ENCODE measurements at places on chromosomes 11 and 22.

- DNase-seq = no peak
Measured at GRCh38 chr11:36997656-36998055, 399.6 kb upstream of the RAG2 start.

DNA sequence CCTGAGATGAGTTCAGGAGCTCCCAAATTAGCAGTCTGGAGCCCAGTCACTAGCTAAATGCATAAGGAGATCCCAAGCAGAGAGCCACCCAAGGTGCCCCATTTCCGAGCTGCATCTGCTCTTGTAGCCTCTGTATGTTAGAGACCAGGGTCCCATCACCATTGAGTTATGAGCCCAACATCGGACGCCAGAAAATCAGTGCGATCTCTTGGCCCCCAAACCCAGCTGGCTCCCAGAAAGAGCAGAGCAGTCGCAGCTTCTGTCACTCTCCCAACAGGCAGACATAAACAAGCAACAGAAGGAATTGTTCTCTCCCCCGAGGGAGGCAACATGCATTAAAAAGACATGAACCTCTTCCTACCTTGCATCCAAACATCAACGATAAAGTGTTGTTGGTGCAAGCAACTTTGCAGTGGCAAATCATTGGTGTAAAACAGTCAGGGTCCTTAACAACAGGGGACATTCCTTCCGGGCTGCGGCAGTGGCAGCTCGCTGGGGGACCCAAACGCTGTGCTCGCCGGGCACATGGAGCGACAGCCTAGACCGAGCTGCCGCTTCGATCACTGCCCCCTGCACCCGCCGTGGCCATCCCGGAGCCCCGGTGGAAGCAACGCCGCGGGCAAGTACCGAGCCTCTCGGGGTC lies 907.1 kb downstream of the DLG2 start:
- DNase-seq = no peak

- DNase-seq = no peak
Measured at GRCh38 chr11:66906061-66906733, 49.3 kb downstream of the LRFN4 start.

DNA sequence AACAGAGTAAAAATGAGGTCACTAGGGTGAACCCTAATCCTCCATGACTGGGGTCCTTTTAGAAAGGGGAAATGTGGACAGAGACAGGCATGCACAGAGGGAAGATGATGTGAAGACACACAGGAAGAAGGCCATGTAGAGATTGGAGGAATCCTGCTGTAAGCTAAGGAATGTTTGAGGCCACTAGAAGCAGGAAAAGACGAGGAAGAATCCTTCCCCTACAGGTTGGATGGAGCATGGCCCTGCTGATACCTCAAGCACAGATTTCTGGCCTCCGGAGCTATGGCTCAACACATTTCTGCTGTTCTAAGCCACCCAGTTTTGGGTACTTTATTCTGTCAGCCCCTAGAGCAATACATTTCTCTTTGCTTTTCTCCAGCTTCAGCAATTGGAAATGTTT lies 486.9 kb downstream of the MIAT start:
- DNase-seq = no peak

DNA sequence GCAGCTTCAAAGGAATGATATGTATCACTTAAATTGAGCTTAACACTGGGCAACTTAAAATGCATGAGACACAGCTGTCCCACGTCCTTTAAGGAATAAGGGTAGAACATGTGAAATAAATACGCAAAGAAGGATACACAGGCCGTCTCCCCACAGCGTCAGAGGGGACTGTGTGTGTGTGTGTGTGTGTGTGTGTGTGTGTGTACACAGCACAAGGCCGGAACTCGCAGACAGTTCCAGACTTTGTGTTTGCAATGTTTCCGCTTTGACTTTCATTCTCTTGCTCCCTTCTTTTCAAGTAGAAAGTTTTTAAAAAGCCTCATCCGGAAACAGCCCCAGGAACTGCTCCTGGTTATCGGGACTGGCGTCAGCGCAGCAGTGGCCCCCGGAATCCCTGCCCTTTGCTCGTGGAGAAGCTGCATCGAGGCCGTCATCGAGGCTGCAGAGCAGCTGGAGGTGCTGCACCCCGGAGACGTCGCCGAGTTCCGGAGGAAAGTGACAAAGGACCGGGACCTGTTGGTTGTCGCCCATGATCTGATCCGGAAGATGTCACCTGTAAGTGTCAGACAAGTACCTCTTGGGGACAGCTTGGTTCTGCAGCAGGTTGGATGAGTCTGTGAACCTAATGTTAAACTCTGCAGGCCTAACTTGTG lies 13.3 kb downstream of the FAM118A start:
- DNase-seq = no peak

GRCh38 chr22:46245511-46245910 lies 4.6 kb downstream of the CDPF1 start:
- DNase-seq = no peak

GRCh38 chr11:78189174-78189724 lies 530 bp downstream of the USP35 start:
- no peak for DNase-seq

DNA sequence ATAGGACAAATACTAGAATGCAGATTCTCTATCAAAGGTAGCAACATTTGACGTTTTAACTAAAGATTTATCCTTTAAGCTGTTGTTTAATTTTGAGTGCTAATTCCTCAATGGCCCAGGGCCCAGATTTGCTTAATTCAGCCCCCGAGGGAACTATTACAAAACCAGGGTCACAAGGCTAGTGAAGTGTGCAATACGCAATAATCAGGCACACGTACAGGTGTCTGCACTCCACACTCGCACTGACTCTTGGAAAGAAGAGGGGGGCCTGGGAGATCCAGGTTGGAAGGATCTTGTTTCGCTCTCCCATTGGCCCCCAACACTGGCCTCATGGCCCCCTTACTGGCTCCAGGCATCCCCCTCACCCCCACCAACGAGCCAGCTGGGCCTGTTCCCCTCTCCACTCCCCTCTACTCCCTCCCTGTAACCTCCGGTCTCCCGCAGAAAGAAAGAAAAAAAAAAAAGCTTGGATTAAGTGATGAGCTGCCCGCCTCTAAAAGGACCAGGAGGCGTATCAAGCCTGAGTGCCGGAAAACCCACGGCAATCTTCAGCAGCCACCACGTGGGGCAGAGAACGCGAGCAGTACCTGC lies 2.2 kb upstream of the KIRREL3 start:
- no peak for DNase-seq

DNA sequence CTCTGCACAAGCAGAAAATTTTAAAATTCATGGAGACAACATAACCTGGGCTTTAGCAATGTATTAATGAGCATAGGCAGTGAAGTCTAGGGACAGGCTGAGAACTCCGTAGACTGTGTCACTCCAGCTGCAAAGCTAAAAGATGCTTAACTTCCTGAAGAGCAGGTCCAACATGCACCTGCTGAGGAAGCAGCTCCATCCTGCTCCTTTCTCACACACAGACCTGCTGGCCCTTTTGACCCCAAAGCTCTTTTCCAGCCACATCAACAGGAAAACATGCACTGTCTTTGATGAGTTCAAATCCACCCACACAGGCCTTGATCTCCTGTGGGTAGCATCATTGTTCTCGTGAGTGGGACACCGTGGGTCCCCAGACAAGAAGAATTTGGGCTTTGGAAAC lies 36.0 kb downstream of the SYN3 start:
- no peak for DNase-seq

- no peak for DNase-seq
Measured at GRCh38 chr11:125743681-125744080, 2.4 kb upstream of the PATE1 start.

- DNase-seq = no peak
Measured at GRCh38 chr11:46330563-46331281, 16.5 kb upstream of the DGKZ start.

DNA sequence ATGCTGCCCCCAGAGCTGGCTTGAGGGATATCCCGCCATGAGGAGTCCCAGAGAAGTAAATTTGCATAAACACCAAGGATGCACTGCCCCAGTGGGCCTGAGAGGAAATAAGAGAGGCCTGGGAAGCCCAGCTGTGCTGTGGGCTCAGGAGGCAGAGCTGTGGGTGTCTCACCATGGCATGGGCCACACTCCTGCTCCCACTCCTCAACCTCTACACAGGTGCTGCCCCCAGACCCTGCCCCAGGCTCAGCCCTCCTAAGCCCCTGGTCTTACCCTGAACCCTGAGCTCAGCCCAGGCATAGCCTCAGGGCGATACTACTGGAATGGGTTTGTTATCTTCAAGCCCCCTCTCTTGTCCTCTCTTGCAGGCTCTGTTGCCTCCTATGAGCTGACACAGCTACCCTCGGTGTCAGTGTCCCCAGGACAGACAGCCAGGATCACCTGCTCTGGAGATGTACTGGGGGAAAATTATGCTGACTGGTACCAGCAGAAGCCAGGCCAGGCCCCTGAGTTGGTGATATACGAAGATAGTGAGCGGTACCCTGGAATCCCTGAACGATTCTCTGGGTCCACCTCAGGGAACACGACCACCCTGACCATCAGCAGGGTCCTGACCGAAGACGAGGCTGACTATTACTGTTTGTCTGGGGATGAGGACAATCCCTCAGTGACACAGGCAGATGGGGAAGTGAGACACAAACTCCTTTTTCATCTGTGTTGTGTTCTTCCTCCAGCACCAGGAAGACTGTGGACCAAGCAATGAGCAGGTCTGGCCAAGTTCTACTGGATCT lies 59.9 kb downstream of the GGTLC2 start:
- no peak for DNase-seq

GRCh38 chr11:18934195-18934814 lies 4.9 kb downstream of the MRGPRX1 start:
- DNase-seq = no peak

DNA sequence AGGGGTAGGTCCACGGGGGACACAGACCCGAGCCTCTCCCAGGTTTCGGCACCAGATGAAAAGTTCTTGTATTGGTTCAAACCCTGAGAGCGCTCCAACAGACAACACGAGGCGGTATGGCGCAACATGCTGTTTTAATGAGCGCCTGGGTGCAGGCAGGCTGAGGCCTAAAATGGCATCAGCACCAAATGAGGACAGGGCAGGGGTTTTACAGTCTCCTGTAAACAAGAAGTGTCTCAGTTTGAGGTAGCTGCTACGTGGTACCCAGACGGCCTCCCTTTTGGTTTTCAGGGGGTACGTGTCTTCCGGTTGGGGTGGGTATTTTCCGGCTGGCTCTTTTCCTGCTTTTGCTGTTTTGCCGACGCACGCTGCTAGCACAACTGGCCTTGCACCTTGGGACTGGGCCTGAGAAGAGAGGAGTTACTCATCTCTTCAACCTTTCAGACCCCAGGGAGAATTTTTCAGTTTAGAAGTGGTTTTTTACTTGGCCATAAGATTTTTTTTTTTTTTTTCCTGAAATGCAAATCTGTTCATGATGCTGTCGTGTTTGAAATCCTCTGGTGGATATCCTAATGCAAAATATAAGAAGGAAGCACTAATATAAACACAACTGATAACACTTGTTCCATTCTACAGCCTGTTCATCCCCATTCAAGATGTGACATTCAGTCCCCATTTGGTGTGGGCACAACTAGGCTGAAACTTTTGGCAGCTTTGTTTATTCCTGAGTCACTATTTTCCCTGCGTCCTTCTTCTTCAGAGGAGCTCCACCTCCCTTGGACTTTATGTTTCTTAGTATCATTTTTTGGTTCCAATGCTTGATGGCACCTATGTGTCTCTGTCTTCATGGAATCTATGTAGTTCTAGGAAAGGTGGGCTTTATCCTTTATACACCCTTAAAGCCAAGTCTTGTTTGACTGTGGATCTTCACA lies 6.5 kb downstream of the PPFIBP2 start:
- no peak for DNase-seq

DNA sequence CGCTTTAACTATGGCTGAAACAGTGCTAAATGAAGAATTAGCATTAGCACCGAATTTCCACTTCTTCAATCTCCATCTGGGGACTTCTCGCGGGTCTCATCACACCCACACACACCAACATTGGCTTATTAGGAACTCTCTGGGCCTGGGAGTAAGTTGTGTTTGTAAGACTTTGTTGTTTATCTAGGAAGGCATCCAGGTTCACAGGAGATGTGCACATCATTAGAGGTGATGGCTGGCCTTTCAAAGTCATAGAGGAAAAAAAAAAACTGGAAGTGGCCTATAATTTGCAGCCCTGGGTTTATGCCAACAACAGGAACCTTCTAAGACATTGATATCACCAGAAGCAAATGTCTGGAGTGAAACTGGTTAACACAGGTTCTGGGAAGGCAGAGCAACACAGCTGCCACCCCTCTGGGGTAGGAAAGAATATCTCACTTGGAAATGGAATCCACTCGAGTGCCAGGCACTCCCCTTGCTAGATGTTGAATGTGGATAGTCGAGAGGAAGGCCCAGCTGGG lies 84.5 kb downstream of the TRAF6 start:
- DNase-seq = no peak

GRCh38 chr11:84965484-84965883 lies 661.7 kb downstream of the DLG2 start:
- no peak for DNase-seq

GRCh38 chr11:110757066-110757465 lies 44.8 kb upstream of the ARHGAP20 start:
- DNase-seq = no peak

DNA sequence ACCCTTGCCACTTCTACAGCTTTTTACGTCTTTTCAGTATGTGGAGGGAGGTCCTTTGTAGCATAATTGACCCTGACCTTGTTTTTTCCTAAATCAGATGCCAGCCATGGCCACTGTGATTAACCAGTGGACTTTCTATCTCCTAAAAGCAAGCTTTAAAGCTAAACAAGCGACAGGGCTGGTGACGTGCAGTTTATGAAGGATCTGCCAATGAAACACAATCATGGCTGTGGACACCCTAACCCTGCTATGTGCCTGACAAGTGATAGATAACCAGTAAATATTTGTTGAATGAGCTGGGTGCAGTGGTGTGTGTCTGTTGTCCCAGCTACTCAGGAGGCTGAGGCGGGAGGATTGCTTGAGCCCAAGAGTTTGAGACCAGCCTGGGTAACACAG lies 64.2 kb downstream of the LIF start:
- DNase-seq = no peak

GRCh38 chr11:5596607-5597201 lies at the start of gene TRIM6:
Gene TRIM6 (plus strand): TSS chr11:5596637. CDS start chr11:5596898, 261 bp downstream.
- DNase-seq = peak; percentile 35

GRCh38 chr11:34493926-34494595 lies 19.5 kb downstream of the ELF5 start:
- no peak for DNase-seq

GRCh38 chr11:121450401-121450800 lies 1.7 kb upstream of the SORL1 start:
- peak; percentile 56 for DNase-seq

GRCh38 chr11:105241136-105241535 lies 101.6 kb upstream of the CARD18 start:
- no peak for DNase-seq

DNA sequence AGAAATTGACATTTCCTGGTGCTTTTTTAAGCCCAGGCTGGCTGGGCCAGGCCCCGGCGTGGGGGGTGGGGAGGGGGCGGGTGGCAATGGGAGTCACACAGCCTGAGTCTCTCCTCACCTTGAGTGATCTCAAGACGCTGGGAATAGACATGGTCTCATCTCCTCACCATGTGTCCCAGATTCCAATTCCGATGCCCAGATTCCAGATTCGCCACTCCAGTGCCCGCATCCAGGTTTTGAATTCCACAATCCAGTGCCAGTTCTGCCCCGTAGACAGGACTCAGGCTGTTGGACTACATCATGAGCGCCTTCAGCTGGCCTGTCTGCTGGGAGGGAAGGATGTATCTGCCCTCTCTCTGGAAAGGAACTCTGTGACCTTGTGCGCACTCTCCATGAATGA lies 19.1 kb downstream of the KCNC1 start:
- no peak for DNase-seq
